ENCODE measurements at places on chromosomes 16 and 17. TPM values are rescaled to one million over a fixed set of nuclear protein-coding genes. Genes with fewer than 3 reads are reported as not detected.

SULT1A2 gene
- total RNA-seq, result not detected

DNA sequence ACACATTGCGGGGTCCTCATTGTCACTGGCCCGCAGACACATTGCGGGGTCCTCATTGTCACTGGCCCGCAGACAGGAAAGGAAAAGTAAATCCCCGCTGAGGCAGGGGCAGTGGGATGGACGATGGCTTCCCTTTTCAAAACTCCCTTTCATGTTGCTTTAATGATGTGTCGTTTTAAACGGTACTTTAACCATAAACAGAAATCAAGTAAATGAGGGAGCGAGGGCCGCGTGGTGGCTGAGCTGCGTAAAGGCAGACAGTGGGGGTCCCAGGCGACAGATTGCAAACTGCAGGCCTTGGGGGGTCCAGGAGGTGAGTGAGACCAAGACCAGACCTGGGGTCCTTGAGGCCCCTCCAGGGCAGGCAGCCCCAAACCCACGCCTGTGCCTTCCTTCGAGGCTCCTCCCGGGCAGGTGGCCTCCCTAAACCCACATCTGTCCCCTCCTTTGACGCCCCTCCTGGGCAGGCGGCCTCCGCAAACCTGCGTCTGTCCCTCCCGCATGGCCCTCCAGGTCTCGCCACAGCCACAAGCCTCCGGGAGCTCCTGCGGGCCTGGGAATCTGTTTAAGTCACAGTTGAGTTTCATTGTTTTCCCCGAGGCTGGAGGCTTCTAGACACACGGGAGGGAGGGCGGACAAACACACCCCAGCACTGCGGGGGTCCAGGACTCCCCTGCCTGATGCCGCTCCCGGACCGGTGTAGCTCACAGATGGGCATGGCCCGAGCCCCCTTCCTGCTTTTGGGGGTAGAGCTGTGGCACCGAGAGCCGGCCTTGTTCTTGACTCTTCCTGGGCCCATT is 7.3 kb downstream of the PIEZO1 start:
- H3K27me3 ChIP-seq, result no peaks in the 10 kb centered on the region
- H3K36me3 ChIP-seq, result no peaks in the 10 kb centered on the region
- peak overlapping the region; percentile 69 for H3K27ac ChIP-seq
- DNase-seq, result no peak
- peaks cover 73% of the 10 kb centered on the region for H3K4me1 ChIP-seq
- no peak overlapping the region for H3K4me3 ChIP-seq

DNA sequence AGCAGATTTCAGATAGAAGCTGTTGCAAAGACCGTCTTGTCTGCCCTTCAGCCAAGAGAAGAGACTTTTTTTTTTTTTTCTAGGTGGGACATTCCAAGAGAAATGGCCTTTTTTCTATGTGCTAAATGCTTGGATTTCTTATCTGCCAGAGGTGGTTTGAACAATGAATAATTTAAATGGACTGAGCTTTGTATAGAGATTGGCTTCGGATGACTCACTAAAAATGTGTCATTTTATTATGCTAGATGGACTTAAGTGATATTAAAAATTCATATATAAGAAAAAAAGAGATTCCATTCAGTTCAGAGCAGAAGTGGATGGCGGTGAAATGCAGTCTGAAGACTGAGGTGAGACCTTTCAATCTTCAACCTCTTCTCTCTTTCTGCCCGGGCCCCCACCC is 58.4 kb downstream of the MEAK7 start:
- H3K4me1 ChIP-seq, result no peaks in the 10 kb centered on the region
- no peaks in the 10 kb centered on the region for H3K27me3 ChIP-seq
- no peak for DNase-seq
- no peaks in the 10 kb centered on the region for H3K36me3 ChIP-seq
- H3K4me3 ChIP-seq, result no peak overlapping the region
- no peak overlapping the region for H3K27ac ChIP-seq

KRT9 gene
- not detected for total RNA-seq

DNAH9 gene
- not detected for total RNA-seq

SCN4A gene
- total RNA-seq, result 0.03 TPM

GRCh38 chr16:47395733-47396498 is 64.9 kb downstream of the ITFG1 start:
- H3K4me3 ChIP-seq, result no peak overlapping the region
- H3K4me1 ChIP-seq, result no peaks in the 10 kb centered on the region
- no peaks in the 10 kb centered on the region for H3K36me3 ChIP-seq
- no peak overlapping the region for H3K27ac ChIP-seq
- H3K27me3 ChIP-seq, result no peaks in the 10 kb centered on the region

GRCh38 chr16:86016201-86016965 is 117.4 kb downstream of the IRF8 start:
- no peak overlapping the region for H3K4me3 ChIP-seq
- peaks cover 7% of the 10 kb centered on the region for H3K27me3 ChIP-seq
- H3K4me1 ChIP-seq, result no peaks in the 10 kb centered on the region
- no peaks in the 10 kb centered on the region for H3K36me3 ChIP-seq

TEX19 gene
- total RNA-seq, result 0.21 TPM

DNA sequence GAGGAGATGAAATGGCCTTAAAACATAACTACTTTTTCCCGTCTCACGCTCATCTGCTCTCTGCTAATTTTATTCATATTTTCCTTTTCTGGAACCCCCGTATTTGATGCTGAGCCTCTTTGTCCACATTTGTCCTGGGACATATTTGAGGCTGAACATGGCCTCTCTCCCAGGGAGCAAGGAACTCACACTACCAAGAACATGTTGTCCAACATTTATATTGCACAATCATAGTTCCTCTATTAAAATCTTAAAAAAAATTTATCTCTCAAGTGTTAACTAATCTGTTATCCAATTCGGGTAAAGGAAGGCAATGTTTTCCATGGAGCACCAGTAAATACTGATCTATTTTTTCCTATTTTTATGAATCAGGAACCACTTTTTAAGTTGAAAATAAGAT is 60.2 kb downstream of the CMC2 start:
- H3K4me3 ChIP-seq, result no peak overlapping the region
- no peaks in the 10 kb centered on the region for H3K27me3 ChIP-seq
- no peak for DNase-seq
- no peaks in the 10 kb centered on the region for H3K36me3 ChIP-seq
- H3K4me1 ChIP-seq, result no peaks in the 10 kb centered on the region

CLEC18A gene
- total RNA-seq, result 0.46 TPM

DNA sequence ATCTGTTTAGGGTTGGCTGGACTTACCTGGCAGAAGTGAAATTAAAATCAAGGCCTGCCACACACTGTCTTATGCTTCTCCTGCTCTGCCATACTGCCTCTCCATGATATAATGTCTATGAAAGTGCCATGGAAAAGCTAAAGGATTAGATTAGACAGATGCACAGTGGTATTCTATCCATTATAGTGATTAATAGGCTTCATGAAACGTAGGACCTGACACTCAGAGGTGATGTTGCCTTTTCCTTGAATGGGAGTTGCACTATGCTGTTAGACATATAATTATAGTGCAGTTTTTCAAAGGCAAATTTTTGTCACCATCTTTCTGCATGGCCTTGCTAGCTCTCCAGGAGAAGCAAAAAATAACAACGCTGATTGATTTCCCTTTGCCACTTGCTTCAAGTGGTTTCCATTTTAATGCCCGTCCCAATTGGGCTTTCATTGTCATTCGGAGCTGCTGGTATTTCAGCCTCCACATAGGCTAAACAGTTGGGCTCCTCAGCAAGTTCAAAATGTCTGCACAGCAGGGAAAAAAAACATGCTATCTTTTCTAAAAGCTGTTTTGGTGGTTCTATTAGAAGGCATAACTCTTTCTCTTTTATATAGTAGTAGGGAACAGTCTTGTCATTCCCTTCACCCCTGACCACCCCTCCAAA is 502.8 kb upstream of the GOT2 start:
- no peak overlapping the region for H3K27ac ChIP-seq
- H3K27me3 ChIP-seq, result no peaks in the 10 kb centered on the region

DNA sequence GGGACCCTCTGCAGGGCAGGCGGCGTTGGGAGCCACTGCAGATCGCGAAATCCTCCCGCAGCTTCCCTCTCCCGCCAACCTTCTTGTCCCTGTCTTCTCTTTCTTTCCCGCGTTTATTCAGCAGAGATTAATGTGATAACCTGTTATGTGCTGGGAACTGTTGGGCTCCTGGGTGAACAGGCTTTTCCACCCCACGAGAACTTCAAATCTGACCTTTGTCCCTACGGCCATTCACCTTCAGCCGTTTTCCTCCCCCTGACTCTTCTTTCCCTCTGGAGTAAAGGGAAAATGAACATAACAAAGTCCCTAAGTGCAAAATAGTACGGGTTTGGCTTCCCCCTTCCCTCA is 15.2 kb upstream of the KPNA2 start:
- peaks cover 4% of the 10 kb centered on the region for H3K4me1 ChIP-seq
- no peak for DNase-seq
- no peaks in the 10 kb centered on the region for H3K36me3 ChIP-seq
- peak overlapping the region; percentile 79 for H3K27ac ChIP-seq
- no peaks in the 10 kb centered on the region for H3K27me3 ChIP-seq
- H3K4me3 ChIP-seq, result peak overlapping the region; percentile 55

HOXB5 gene
- total RNA-seq, result 67.2 TPM

- no peaks in the 10 kb centered on the region for H3K27me3 ChIP-seq
- peak overlapping the region; percentile 44 for H3K27ac ChIP-seq
- H3K4me1 ChIP-seq, result peaks cover 76% of the 10 kb centered on the region
- H3K36me3 ChIP-seq, result no peaks in the 10 kb centered on the region
Observed at GRCh38 chr16:88768071-88768783, 16.8 kb downstream of the PIEZO1 start.

ERI2 gene
- total RNA-seq, result 20.4 TPM

- H3K36me3 ChIP-seq, result no peaks in the 10 kb centered on the region
- no peak overlapping the region for H3K4me3 ChIP-seq
- peaks cover 9% of the 10 kb centered on the region for H3K27me3 ChIP-seq
Observed at GRCh38 chr17:77611791-77612502, 346.6 kb upstream of the TNRC6C start.

ADAMTS18 gene
- total RNA-seq, result not detected

CHMP1A gene
- total RNA-seq, result 98.0 TPM

UQCRC2 gene
- 248 TPM for total RNA-seq

RNF222 gene
- total RNA-seq, result not detected

ESRP2 gene
- total RNA-seq, result 27.0 TPM

RIPOR1 gene
- 82.2 TPM for total RNA-seq

DNA sequence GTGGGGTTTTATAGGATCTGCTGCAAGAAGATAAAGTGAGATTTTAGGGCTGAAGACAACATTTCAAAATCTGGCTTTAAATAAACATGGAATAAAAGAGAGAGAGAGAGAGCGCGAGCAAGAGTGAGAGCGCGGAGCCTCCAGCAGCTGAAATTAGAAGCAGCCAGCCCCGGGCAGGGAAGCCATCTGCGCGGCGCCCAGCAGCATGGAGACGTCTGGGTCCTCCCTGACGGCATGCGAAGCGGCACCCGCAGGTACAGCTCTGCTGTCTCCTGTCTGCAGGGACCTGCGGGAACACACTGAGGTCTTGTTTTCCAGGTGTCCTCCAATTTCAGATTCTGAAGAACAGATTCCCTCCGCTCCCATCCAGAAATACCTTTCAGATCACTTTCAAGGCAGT is 7.9 kb upstream of the BAIAP2 start:
- H3K4me3 ChIP-seq, result no peak overlapping the region
- H3K36me3 ChIP-seq, result no peaks in the 10 kb centered on the region
- H3K27me3 ChIP-seq, result no peaks in the 10 kb centered on the region
- DNase-seq, result no peak
- H3K27ac ChIP-seq, result no peak overlapping the region

GRCh38 chr16:71552698-71553503 is 24.0 kb downstream of the TAT start:
- H3K4me3 ChIP-seq, result no peak overlapping the region
- no peaks in the 10 kb centered on the region for H3K36me3 ChIP-seq
- no peaks in the 10 kb centered on the region for H3K4me1 ChIP-seq
- peaks cover 2% of the 10 kb centered on the region for H3K27me3 ChIP-seq
- DNase-seq, result no peak

GRCh38 chr17:72334205-72334604 is 213.4 kb downstream of the SOX9 start:
- no peak overlapping the region for H3K27ac ChIP-seq
- no peak for DNase-seq
- no peaks in the 10 kb centered on the region for H3K36me3 ChIP-seq
- H3K27me3 ChIP-seq, result no peaks in the 10 kb centered on the region

KIF18B gene
- total RNA-seq, result 31.3 TPM

DNA sequence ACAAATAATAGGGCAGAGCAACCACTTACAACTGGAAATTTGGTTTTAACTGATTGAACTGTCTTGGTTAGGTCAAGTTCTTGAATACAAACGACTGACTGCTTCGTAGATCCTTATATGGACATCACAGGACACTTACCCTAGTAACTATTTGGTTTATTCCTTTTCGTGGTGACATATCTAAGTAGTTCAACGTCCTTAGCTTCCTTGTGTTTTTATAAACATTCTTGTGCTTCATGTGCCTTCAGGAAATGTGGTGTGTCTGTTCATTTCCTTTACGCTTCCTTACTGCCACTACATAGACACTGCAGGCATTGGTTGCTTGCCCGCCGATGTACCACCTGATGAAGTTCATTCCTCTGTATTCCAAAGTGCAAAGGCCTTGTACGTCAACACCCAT is 59.3 kb downstream of the USP10 start:
- no peak overlapping the region for H3K27ac ChIP-seq
- no peak for DNase-seq
- H3K4me3 ChIP-seq, result no peak overlapping the region
- H3K4me1 ChIP-seq, result peaks cover 8% of the 10 kb centered on the region

- H3K27me3 ChIP-seq, result no peaks in the 10 kb centered on the region
- DNase-seq, result no peak
- no peak overlapping the region for H3K27ac ChIP-seq
Observed at GRCh38 chr17:78394209-78394608, 15.8 kb downstream of the PGS1 start.

DPEP3 gene
- total RNA-seq, result not detected

GRCh38 chr17:56309897-56310296 is 156.6 kb downstream of the ANKFN1 start:
- no peaks in the 10 kb centered on the region for H3K27me3 ChIP-seq
- no peak overlapping the region for H3K4me3 ChIP-seq
- H3K36me3 ChIP-seq, result no peaks in the 10 kb centered on the region
- H3K4me1 ChIP-seq, result no peaks in the 10 kb centered on the region
- DNase-seq, result no peak

HMOX2 gene
- total RNA-seq, result 72.6 TPM

GRCh38 chr16:81928975-81929374 is 82.3 kb downstream of the SDR42E1 start:
- no peaks in the 10 kb centered on the region for H3K36me3 ChIP-seq
- H3K4me3 ChIP-seq, result no peak overlapping the region
- H3K27ac ChIP-seq, result no peak overlapping the region
- no peak for DNase-seq
- H3K27me3 ChIP-seq, result no peaks in the 10 kb centered on the region

CTRB2 gene
- total RNA-seq, result 5.0 TPM

HEATR9 gene
- total RNA-seq, result not detected

Measured in Panc1 (cell line).